Body of pancreas (tissue), 4 donors: ENCODE measurements at places on chromosomes 11 and 22.

DNA sequence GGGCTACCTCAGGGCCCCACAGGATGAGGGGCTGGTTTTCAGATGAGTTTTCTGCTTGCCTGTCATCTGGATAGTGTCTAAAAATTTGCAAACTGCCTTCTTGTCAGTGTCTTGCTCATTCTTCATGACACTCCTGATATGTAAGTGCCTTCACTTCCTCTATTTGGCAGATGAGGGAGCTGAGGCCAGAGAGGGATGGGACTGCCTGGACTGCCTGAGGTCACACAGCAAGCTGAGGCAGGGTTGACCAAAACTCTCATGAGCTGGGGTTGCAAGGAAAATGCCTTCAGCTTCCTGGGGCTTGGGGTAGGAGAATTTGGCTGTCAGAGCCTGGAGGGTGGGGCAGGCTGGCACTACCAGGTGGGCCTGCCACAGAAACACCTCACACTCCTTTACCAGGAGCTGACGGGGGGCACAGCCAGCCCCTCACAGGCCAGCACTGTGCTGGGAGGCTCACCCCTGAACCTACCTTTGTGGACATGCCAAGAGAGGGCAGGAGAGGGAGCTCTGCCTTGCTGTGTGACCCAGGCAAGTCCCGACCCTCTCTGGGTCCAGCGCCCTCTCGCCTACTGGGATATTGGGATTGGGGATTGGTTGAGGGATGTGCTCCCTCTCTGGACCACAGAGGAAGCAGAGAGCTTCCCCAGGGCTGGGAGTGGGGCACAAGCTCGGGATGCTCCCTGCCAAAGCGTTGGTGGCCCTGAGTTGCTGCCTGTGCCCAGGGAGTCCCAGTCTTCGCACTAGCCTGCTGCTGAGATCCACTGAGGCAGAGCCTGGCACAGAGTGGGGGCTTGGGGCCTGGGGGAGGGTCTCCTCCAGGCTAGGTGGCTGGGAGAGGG is 1.9 kb upstream of the P2RY6 start:
- no peak for DNase-seq

DNA sequence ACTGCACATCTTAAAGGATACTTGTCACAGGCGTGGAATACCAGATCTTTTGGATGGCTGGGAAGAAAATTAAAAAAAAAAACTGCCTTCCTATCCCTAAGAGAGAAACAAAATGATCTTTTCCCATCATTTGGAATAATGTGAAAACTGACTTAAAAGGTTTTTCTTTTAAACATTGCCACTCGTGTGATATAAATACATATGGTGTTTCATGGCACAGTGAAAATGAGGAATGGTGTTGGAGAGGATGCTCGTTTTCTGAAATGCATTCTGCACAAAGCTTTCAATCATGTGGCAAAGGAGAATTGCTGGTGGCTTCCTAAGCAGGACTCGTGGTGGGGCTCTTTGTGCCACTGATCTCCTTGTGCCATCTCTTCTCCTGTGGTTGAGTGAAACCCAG is 74.9 kb upstream of the LRRC4C start:
- DNase-seq = no peak

GRCh38 chr22:46104170-46104880 is 46.0 kb upstream of the PPARA start:
- peak; percentile 94 for DNase-seq

DNA sequence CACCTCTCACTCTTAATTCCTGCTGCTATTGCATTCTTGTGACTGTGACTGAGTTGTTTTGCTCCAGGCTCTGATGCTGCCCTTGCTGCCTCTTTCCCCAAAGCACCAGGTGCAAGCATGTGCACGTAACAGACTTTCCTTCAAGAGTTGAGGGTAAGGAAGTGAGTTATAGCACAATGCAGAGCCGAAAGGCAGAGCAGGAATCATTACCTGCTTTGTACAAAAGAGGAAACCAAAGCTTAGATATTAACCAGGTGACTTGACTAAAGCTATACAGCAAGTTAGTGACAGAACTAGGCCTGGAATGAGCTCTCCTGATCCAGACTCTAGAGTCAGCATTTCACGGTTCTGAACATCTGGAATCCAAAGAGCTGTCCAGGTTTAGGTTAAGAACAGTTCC is 33.6 kb downstream of the NEU3 start:
- no peak for DNase-seq

- DNase-seq = no peak
Measured at GRCh38 chr22:45831394-45831793, 145.6 kb downstream of the WNT7B start.

DNA sequence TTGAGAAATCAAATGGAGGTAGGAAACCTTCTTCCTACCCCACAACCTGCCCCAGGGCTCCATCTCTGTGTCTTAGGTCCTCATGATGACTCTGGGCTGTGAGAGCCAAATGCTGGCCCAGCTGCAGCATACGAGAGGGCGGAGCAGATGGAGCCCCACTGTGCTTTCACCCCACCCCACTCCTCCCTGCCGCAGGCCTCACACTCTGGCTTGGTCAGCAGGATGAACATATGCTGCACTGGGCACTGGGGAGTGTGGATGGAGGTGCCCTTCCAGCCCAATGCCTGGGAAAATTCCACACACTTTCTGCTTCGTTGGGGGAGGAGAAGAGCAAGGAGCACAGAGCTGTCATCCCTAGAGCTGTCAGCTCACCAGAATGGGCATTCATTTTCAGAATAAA is 271.6 kb upstream of the CADM1 start:
- peak; percentile 15 for DNase-seq

DNA sequence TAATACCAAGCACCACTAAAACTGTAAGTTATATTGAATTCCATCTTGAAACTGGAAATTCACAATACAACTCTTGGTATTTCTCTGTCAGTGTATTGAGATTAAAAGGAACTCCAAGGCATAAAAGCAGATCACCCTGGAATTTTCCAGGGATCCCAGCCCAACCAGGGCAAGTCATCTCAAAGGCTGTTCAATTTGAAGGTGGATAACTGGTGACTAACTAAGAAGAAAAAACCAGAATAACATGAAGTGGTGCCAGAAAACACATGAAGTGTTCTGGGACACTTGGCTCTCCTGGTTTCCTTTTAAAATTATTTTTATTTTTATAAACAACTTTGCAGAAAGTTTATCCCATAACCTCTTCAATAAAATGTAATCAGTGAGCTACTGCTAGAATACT is 7.8 kb upstream of the BMAL1 start:
- no peak for DNase-seq

DNA sequence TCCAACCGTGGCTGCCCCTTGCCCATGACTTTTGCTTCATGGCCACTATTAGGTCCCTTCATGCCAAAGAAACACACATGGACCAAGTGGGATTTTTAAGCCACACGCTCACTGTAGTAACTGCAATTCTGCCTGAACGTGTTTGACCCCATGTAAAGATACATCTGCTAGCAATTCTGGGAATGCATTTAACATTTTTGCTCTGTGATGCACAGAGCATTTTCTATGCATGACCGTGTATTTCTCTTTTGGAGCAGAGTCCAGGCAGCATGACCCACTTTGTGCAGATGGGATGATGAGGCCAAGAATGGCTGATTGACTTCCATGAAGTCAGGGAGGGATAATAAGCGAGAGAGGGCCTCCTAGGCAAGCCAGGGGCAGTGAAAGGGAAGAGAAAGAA is 108.5 kb downstream of the TP53I11 start:
- no peak for DNase-seq

DNA sequence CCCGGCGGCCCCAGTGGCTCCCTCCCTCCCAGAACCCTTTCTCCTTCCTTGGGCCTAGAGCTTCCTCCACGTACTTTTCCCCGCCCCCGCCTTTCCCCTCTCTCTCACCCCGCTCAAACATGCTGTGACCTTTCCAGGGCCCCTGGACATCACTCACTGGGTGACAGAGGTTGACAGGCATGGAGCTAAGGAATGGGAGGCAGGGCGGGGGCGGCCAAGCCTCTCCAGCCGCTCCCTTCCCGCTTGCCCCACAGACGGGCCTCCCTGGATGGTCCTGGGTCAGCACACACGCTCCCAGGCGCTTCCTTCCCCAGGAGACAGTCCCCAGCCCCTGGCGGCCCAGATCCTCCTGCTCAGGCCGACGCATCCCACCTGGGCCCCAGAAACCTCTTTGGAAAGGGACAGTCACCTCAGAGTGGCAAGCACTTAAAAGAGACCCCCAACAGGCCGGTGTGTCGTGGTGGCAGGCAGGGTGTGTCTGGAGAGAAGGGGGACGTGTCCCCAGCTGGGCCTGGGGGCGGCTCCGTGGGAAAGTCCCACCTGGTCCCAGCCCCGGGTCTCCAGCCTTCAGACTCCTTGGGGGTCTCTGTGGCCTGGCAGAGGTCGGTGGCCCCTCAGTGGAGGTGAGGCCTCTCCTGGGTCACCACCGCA is 8.8 kb downstream of the H19 start:
- DNase-seq = peak; percentile 14

GRCh38 chr22:27129266-27129665 is 471.9 kb downstream of the MIAT start:
- no peak for DNase-seq

GRCh38 chr11:19931141-19931770 is 218.6 kb downstream of the NAV2 start:
- no peak for DNase-seq

GRCh38 chr11:108929241-108929640 is 264.4 kb downstream of the DDX10 start:
- DNase-seq = no peak

DNA sequence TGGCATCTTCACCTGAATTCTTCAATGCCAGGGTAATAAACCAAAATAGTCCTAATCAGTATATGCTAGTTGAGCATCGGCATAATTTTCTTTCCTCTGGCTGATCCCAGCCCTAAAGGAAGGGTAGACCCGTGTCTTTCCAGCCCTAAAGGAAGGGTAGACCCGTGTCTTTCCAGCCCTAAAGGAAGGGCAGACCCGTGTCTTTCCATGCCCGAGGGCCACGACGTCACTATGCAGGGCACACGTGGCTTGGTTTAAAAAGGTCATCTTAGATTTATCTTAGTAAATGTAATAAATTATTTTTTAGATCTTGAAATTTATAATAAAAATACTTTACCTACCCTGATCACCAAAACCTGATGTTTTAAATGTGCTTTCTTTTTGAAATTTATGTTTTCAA is 45.5 kb downstream of the BID start:
- DNase-seq = no peak

GRCh38 chr22:35308480-35309021 is 8.9 kb downstream of the TOM1 start:
- DNase-seq = no peak

DNA sequence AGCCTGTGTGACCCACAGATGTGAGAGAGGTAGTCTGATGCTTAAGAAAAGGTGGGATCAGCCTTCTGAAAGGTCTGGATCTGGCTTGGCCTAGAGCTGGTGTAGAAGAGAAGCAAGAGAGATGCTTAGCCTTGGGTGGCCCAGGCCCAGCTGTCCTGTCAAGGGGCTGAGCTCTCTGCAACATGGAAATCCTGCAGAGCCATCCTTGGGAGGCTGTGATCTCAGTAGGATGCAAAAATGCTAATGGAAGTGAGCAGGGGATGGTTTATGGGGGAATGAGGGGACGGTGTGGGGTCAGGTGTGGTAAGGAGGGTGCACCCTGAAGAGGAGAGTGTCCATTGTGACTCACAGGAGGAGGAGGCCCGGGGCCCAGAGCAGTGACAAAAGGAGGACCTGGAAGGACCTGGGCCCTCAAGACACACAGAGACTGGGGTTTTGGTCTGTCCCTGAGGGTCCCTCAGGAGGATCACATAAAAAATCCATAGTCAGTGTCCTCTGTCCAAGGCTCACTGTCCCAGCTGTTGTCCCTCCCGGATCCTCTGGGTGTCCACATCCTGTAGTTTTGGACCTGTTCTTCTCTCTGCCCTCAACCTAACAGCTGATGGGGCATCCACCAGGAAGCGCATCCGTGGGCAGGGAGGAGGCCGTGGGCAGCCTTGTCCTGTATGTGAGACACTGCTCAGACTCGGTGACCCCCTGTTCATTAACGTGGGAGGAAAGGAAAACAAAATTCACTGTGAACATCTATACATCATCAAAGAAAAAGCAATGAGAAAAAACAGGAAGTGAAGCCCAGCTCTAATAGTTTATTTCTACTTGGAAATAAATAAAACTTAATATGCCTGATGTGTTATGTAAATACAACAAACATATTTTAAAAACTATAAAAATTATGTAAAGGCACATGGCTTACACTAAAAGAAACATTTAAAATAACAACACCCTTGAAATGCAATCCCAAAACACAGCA is 129.8 kb downstream of the ZNF280B start:
- no peak for DNase-seq

- peak; percentile 17 for DNase-seq
Measured at GRCh38 chr22:50445071-50445879, 29.6 kb downstream of the SBF1 start.

DNA sequence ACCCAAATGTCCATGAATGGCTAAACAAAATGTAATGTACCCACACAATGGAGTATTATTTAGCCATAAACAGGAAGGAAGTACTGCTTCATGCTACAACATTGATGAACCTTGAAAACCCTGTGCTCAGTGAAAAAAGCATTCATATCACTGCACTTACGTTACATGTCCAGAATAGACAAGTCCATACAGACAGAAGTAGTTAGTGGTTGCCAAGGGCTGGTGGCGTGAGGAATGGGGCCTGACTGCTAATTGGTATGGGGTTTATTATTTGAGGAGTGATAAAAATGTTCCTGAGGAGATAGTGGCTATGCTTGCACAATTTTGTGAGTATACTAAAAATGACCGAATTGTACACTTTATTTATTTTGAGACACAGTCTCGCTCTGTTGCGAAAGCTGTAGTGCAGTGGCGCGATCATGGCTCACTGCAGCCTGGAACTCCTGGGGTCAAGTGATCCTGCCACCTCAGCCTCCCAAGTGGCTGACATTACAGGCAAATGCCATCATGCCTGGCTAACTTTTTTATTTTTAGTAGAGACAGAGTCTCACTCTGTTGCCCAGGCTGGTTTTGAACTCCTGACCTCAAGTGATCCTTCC is 7.7 kb upstream of the SYVN1 start:
- no peak for DNase-seq

- DNase-seq = no peak
Measured at GRCh38 chr11:66820381-66820780, 22.9 kb upstream of the RCE1 start.

DNA sequence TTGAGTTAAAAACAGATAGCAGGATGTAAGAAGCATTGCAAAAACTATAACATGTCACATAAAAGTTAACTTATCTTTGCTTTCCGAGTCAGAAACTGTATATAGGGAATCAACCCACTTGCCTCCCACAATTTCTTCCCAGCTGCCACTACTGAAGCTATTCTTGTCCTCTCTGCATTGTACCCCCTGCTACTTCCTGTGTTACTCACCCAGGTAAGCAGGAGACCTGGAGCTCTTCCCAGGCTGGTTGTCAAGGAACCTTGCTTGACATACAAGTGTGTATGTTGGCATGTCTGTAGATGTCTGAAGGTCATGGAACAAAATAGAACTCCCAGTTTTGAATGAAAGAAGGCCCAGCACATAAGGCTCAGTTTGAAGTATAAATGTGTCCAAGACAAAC is 74.3 kb upstream of the LRRC4C start:
- no peak for DNase-seq
